Non-pigmented ciliary epithelial cell (primary cell): ENCODE measurements at places on chromosomes 7 and 10.
A peak's percentile ranks its signal among the peaks of the same experiment; 100 is the strongest.

GRCh38 chr10:79360499-79361342 is 13.5 kb downstream of the PPIF start:
- no peak for DNase-seq

GRCh38 chr10:132940791-132941465 is 1.4 kb downstream of the CFAP46 start:
- DNase-seq = no peak

DNA sequence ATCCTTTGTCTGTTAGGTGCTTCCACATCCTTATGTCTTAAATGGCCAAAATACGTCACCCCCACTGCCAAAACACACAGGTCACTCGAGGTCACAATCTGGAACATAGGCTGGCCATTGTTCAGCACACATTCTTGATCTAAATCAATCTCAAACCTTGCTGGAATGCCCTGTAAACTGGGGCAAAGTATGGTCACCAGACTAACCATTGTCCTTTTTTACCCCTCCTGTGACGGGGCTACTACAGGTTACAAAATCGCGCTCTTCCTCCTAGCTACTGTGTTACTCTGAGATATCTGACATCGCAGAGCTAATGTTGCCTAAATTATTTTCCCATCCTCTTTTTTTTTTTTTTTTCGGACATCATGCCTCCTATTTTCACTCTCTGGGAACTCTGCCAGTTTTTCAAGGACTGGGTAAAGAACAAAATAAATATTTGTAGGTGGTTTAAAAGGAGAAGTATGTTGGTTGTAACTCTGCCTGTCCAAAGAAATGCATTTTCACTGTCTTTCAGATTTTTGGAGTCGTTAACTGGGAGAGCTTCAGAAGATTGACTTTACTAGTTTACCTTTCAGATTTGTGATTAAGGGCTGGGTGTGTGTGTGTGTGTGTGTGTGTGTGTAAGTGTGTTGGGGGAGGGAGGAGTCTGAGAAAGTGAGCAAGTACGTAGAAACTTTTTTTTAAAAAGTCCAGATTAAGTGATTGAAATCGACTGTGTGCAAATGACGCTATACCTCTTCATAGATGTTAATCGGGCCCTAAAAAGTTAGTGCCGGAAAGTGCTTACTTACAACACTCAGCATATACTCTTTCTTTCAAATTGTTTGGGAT is 942 bp upstream of the KIAA1217 start:
- no peak for DNase-seq

- DNase-seq = no peak
These were observed 101.2 kb downstream of the DNMBP start for GRCh38 chr10:99908512-99908911.

DNA sequence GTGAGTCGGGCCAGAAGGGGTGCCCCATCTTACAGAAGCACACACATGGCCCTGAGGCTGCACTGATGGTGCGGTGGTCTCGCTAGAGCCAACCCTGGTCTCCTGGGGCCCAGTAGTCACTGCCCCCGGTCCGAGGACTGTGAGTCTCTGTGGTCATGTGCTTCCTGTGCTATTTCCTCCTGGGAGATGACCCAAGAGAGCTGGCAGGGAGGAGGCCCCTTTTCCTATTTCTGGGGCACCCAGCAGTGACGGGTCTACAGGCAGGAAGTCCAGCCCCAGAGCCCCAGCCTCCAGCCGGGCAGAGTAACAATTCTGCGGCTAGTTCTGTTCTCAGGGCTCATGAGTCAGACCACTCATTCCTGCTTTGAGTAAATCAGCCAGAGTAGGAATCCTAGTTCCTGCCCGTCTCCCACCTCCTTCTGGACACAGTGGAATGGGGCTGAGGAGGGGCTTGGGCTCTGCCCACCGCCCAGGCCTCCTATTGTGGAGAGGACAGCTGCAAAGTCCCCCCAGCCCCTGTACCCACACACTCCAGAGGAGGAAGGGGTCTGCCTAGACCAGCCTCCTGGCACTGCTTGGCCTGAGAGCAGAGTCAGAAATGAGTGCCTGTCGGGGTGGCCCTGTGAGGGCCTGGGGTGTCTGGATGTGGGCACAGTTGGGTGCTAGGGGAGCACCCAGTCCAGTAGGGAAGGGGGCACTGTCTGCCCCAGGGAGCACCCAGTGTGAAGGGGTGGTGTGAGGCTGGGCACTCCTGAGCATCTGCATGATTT is 80.5 kb upstream of the PPIF start:
- peak; percentile 77 for DNase-seq

DNA sequence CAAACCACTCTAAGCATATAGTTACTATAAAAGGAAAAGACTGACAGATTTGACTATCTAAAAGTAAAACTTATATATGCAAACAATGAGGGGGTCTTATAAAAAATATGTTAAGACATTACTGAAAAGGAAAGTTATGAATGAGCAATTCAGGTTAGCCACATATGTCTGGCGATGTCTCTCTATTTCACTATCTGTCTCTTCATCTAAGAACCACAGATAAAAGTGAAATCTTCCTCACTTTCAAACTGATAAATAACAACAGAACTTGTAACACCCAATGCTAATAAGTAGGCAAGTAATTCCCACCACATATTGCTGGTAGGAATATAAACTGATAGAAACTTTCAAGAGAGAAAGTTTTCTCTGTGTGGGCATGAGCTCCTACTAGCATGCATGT is 138.2 kb downstream of the CHCHD3 start:
- DNase-seq = no peak

DNA sequence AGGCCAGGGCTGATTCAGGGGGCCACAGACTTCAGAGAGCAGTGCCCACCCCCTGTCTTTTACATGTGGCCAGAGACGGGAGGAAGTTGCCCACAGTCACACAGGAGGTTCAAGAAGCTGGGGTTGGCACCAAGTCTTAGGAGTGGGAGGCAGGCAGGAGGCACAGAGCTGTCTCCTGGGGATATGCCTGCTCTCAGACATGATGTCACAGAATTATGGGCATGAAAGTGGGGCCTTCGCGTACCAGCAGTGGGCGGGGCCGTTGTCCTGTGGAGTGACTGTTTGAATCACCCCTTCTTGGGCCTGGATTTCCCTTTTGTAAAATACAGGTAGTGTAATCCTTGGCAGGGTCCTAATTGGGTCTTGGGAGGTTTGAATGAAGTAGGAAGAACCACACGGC is 81.2 kb upstream of the PPIF start:
- DNase-seq = no peak

DNA sequence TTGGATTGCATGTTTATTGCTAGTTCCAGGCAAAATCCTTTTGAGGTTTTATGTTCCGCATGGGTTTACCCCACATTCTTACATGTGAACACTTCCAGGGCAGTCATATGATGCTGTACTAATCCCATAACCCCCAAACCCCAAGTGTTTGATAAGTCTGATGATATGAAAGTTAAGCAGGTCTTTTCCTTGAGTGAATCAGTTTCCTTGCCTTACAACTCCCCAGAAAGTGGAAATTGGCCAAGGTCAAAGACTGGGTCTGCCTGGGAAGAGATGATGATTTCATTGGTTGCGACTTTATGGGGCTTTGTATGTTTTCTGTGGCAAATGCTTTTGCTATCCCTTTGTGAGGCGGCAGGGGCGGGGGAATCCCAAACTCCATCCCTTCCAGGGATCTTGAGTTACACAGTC is 24.7 kb downstream of the AFAP1L2 start:
- no peak for DNase-seq

GRCh38 chr10:34107626-34108516 is 707.2 kb downstream of the PARD3 start:
- DNase-seq = no peak
